ENCODE measurements at places on chromosomes 11 and 22. TPM values are rescaled to one million over a fixed set of nuclear protein-coding genes. Genes with fewer than 3 reads are reported as not detected.

DNA sequence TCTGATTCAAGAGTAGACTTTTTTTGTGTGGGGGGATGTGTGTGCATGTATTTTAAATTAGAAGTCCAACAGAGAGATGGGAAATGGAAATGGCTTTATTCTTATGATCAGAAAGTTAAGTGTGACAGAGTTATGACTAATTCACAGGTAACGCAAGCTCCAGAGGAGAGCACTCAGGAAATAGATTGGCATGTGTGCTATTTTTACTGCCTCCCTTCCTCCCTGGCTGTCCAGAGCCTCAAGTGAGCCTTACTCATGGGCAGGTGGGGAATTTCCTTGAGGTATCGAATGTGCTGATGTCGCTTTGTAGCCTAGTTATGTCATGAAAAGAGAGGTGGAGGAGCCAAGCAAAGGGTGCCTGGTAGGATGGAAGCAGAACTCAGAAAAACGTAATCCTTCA, 70.3 kb upstream of the BDNF start:
- no peak for DNase-seq

DNA sequence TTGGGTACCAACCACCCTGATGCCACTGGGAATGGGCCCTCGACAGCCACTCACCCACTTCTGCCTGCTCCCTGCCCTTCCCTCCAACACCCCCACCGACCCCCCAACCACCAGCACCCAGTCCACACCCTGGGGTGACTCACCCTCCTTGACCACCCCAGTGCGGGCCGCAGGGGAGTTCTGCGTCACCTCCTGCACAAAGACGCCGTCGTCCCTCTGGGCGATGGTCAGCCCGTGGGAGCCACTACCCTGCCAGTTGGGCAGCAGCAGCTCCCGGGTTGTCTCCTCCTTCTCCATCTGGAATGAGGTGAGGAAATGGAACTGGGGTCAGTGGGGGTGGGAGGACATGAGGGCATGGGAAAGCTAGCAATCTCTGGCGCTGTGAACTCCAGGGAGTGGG, 10.8 kb downstream of the AHNAK start:
- DNase-seq, result no peak

The DAGLA gene
- 3.0 TPM for polyA plus RNA-seq

DNA sequence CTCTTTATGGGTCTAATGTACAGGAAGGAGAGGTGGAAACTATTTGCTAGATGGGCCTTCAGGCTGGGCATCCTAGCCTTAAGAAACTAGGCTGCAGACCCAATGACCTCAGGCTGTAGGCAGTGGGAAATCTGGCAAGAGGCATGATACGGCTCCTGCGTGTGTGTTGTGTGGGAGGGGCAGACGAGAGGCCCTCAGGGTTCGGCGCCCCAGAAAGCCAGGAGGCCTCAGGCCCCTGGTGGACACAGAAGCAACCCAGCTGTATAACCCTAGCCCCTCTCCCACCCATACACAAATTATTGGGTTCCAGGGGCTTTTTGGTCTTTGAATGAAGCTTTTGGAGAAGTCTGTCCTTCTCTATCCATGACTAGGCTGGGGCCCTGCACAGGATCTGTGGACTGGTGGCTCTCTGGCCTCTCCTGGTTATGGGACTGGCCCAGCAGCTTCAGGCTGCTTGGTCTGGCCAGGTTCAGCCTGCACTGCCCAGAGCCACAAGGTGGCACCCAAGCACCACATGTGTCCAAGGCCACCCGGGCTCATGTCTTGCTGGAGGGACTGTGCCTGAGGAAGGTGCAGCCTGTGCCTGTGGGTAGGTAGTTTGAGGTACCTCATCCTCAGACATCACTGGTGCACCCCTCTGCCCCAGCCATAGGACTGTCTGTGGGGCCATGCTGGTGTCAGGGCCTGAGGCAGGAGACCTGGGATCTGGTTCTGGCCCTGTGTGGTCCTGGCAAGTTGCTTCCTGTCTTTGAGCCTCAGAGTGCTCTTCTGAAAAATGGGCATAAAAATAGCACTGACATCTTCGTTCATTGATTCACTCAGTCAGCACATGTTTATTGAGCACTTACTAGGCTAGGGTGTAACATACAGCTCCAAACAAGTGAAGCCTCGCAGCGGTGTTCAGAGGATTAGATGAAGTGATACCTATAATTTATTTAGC, 87.5 kb downstream of the RRM1 start:
- no peak for DNase-seq

DNA sequence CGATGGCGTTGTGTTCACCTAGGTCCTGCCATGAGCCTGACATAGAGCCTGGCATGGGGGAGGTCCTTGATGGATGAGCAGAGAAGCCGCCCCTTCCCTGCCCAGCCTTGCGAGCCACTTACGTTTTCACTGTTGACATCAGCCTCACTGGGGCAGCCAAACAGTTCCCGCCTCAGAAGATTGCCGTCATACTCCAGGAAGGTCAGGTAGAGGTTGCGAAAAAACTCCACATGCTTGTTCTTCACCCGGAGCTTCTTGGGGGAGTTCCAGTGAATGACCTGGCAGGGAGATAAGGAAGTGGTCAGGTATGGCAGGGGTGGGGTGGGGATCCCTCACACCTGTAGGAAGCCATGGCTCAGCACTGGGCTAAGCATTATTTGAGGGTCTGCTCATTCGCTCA, 279.3 kb upstream of the SYN3 start:
- DNase-seq, result no peak

DNA sequence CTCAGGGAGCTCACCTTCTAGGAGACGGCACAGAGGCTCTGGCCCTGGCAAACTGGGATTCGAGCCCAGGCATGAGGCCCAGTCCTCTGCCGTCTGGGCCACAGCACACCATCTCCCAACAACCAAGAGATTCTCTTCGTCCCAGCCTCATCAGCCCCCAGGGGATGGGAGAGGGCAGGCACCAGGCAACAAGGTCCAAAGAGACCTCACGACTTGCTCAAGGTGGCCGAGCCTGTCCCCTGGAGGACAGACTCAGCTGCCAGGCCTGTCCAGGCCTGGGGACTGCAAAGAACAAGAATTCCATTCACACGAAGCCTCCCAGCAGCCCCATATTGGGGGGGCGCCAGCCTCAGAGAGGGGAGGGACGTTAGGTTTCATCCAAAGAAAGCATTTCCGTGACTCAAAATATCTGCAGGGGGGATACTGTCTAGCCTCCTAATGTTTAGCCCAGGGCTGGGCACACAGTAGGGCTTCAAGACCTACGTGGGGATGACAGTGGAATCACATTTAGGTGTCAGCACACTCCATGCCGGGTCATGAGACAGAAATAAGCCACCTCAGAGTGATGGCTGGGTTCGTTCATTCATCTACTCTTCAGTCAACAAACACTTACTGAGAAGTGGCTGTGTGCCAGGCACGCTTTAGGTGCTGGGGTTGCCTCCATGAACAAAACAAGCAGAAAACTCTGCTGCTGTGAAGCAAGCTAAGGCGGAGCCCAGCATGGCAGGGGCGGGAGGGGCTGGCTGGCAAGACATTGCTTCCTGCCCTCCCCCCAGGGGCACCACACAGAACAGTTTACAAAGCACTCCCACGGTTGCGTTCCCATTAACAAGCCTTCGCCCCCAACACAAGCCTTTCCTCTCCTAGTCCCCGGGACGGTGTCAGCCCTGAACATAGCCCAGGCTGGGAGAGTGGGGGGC, 1.2 kb downstream of the CARNS1 start:
- no peak for DNase-seq
